GM23338 (cell line): ENCODE measurements at places on chromosomes 6 and 20. TPM values are rescaled to one million over a fixed set of nuclear protein-coding genes. Genes with fewer than 3 reads are reported as not detected.
A peak's percentile ranks its signal among the peaks of the same experiment; 100 is the strongest.

GRCh38 chr6:106017454-106017853 lies 68.7 kb upstream of the PRDM1 start:
- DNase-seq = no peak

GRCh38 chr6:96007663-96008062 lies 8.1 kb upstream of the FUT9 start:
- no peak for DNase-seq

- peak; percentile 29 for DNase-seq
Measured at GRCh38 chr20:51541189-51542032, 1.1 kb downstream of the NFATC2 start.

GRCh38 chr6:74574794-74575193 lies 631.1 kb downstream of the COL12A1 start:
- peak; percentile 75 for DNase-seq

DNA sequence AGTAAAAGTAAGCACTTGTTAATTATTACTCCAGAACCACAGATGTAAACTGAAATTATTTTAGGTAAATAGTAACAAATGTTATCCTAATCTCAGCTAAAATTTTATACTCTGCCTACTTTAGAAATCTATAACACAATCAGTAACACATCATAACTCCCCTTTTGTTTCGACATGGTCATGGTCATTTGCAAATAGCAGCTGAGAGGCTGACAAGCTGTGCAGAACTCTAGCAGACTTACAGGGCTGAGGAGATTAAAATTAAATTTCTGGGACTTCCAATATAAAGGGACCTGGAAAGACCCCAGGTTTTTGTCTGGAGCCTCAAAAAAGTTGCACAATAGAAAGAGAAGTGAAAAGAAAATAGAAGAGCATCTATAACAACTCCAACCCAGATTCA lies 88.8 kb downstream of the PRL start:
- DNase-seq = no peak

GRCh38 chr6:170448751-170449630 lies 104.1 kb downstream of the PSMB1 start:
- no peak for DNase-seq

- DNase-seq = no peak
Measured at GRCh38 chr6:17877196-17877894, 110.1 kb downstream of the KIF13A start.

- peak; percentile 96 for DNase-seq
Measured at GRCh38 chr6:30453508-30454116, 35.7 kb upstream of the HLA-E start.

GRCh38 chr6:68638230-68638900 lies 3.3 kb downstream of the ADGRB3 start:
- peak; percentile 52 for DNase-seq

- DNase-seq = no peak
Measured at GRCh38 chr6:91482498-91482897, 895.6 kb upstream of the MAP3K7 start.

DNA sequence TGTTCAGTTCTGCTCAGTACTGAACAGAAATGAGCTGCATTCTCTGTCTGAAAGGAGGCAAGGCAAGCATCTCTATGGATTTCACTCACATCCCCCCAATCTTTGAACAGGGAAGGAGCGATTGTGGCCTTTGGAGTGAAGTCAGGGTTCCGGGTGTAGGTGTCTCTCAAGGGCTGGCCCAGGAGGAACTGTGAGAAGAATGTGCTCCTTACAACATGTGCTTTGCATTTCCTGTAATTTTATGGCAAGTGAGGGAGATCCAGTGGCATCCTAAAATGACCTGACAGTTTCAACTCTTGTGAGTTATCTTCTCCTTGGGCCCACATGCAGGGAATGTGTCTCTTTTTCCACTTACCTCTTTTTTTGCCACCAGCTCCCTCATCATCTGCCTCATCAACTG lies 63.0 kb upstream of the RIN2 start:
- no peak for DNase-seq

DNA sequence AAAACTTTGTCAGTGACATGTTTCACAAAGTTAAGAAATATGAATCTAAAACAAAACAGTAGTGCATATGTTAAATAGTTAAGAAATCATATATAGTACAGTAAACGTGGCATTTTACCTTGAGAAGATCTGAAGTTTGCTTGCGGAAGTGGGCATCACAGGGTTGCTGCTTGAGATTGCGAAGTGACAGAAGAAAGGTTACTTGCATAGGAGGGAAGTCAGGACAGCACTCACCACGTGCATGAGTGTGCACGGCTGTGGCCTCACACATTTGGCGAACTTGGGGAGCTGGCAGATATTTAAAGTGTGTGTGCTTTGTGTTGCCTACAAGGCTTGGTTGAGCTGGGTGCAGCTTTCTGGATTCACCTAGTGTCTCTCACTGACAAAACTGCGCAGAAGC lies 431.5 kb upstream of the ARID1B start:
- no peak for DNase-seq

DNA sequence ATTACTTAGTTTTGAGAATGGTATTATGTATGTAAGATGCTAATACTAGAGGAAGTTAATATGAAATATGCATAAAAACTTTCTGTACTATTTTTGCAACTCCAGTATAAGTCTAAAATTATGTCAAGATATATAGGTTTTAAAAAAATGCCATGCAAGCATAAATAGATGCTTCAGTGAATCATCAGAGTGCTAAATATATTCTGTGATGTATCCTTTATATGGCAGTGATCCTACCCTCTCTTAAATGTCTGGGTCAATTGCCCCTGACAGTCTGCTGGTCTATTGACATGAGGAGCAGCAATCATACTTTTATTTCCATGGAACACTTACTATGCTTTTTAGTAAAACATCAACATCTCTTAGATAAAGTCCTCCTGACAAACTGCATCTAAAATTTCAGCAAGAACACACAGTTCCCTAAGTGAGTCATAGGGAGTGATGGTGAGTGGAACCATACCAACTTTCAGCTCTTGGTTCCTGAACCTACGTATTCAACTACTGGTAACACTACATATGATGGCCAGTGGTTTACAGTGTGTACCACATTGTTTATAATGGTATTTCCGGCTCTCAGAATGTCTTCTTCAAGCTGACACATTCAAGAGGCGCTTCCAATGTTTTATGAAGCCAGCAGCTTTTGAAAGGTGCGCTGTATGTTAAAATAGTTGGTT lies 928.7 kb upstream of the GJE1 start:
- no peak for DNase-seq

DNA sequence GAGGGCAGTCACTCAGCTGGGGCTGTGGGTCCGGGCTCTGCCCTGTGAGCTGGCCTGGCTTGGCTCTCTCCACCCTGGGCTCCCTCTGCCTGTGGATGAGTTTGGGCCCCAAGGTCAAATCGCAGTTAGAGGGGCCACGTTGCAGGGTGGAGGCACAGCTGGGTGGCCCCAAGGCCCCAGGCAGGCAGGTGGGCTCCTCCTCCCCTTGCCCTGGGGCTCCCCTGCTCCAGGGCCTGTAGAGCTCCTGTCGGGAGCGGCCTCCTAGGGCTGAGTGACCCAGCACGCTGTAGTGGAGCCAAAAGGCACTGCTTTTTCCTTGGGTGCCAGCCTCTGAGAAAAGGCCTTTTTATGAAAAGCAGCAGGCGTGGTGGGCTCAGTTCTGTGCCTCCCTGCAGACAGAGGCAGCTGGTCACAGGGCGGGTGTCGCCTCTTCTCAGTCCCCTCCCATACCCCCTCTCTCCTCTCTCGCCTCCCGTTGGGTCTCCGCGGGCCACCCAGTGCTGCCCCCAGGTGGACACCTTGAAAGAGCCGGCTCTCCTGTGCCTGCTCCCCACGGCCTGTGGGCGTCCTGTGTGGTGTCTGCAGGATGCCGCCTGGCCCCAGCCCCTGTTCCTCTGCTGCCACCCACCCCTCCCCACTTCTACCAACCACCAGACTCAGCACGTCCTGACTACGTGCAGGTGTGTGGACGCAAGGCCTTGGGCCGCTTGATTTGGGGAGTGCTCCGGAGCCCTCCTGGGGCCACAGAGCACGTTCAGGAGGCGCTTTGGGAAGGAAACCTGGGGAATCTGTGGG lies 13.2 kb downstream of the SS18L1 start:
- DNase-seq = peak; percentile 87

DNA sequence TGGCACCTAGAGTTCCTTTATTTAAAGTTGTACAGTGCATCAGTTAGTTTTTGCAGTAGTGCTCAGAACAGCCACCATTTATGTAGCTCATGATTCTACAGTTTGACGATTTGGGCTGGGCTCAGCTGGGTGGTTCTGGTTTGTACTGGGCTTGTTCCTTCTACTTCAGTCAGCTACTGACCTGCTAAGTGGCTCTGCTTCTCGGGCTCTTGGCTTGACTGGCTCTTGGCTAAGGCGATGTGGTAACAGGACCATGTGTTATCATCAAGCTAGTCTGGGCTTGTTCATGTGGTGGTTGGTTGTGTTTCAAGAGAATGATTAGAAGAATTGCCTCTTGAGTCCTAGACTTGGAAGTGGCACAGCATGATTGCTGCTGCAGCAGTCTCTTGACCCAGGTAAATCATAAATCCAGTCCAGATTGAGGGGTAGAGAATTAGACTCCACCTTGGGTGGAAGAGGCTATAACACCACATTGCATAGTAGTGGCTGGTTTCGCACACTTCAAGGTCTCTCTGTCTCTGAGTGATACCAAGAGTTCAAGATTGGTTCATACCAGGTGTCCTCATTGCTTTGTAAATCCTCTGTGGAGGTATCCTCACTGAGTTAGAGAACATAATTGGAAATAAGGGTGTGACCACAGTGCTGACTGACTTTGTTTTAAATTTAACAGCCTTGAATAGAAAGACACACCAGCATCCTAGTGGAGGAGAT lies 253.0 kb downstream of the ARID1B start:
- DNase-seq = no peak

GRCh38 chr6:29633534-29633905 lies 537 bp upstream of the GABBR1 start:
- no peak for DNase-seq

DNA sequence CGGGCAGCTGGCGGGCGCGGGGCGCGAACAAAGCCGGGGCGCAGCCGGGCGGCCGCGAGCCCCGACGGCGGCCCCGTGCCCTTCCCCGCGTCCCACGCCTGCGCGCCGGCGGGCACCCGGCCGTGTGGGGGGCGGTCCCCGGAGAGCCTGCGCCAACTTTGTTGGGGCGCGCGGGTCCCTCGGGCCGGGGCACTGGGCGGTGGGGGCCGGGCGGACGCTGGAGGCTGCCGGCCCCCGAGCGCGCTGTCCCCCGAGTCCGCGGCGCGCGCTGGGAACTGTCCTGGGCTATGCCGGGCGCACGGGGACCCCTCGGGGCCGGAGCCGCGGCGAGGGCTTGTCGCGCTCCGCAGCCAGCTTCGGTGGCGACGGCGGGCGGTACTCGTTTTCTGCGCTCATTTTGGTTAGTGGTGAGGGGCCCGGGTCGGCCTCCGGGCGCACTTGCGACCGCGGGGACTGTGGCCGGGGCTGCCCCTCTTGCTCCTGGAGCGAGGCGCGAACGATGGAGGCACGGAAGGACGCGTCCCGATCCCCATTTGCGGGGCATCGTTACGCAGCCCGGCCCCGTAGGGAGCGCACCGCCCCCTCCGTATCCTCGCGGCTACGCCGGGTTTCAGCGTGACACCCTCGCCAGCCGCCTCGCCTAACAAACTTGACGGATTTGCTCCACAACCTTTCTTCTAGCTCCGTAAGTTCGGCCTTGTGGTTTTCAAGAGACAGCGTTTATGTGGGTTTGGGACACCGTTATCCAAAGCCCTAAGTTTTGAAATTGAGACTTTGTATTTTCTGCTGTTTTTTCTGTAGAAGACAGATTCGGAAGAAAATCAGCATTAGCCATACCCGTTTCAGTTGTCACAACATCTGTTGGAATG lies 622 bp downstream of the SS18L1 start:
- DNase-seq = peak; percentile 74

DNA sequence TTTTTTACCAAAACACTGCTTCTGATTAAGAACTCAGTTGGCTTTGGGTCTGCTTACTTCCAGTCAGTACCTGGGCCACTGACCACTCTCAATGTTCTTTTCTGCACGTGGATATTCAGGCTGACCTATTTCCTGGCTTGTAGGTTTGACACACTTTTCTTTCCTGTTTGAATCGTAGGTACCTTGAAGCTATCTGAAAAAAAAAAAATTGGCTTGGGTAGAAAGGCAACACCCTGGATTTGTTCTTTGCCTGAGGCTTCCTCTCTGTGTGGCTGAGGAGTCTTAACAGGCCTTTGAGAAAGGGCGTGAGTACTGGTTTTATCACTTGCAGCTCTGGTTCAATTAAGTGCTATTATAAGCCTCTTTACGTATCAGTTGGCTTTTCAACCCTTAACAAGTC lies 60.6 kb upstream of the IL20RA start:
- DNase-seq = no peak

GRCh38 chr6:151392427-151392826 lies 1.1 kb upstream of the ZBTB2 start:
- no peak for DNase-seq

DNA sequence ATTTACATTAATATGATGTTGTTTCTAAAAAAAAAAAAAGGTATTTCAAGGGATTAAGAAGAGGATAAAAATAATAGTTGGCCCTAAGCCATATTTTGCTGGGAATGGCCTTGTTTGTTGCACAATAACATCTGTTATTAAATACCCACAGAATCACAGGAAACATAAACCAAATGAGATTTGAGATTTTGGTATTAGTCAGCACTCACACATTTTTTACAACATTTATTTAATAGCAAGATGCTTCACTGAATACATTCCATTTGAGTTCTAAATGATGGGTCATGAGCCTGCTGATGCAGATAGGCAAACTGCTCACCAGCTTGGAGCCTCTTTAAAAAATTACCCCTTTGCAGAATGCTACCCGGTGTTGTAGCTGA lies 92.9 kb upstream of the ENPP5 start:
- DNase-seq = no peak

DNA sequence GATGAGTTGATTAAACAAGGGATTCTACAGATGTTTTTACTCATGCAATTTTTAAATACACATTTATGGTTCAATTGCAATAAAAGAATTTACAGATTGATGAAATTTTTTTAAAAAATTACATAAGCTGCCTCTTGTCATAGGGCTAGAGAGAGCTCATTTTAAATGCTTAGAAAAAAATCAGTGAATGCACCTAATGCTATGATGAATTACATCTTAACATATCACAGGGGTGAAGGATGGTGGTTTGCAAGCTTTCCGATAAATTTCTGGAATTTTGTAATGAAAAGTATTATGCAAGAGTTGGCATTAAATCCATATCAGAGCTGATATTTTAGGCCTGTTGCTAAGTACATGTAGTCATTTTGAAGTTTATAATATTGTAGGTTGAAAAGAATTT lies 29.6 kb downstream of the DSE start:
- DNase-seq = no peak

FOXP4 gene
- 5.1 and 6.3 TPM in 2 replicates for polyA plus RNA-seq

GLP1R gene
- 0.38 and 0.42 TPM in 2 replicates for polyA plus RNA-seq

ARFRP1 gene
- polyA plus RNA-seq = 16.7 and 18.6 TPM in 2 replicates

CLVS2 gene
- polyA plus RNA-seq = 0.08 and 0.14 TPM in 2 replicates

BTNL2 gene
- not detected in 2 replicates for polyA plus RNA-seq

GNAS-AS1 gene
- 11.3 and 12.3 TPM in 2 replicates for polyA plus RNA-seq

KCNG1 gene
- polyA plus RNA-seq = 6.6 and 8.1 TPM in 2 replicates

RBPJL gene
- 0.42 and 0.44 TPM in 2 replicates for polyA plus RNA-seq

SASH1 gene
- 7.4 and 8.2 TPM in 2 replicates for polyA plus RNA-seq

SAMD3 gene
- 3.2 and 3.8 TPM in 2 replicates for polyA plus RNA-seq

OPN5 gene
- not detected in 2 replicates for polyA plus RNA-seq

OTOR gene
- polyA plus RNA-seq = not detected in 2 replicates
